Activated naive CD4-positive, alpha-beta T cell treated with anti-CD3 and anti-CD28 coated beads, Interleukin-2, amount 10 ng/mL, durations not matched to agents 5 hours and 36 hours (primary cell): ENCODE measurements at places on chromosomes 11 and 22. TPM values are rescaled to one million over a fixed set of nuclear protein-coding genes. Genes with fewer than 3 reads are reported as not detected.

The RELA gene
- 82.7 TPM for total RNA-seq

The OR2D2 gene
- not detected for total RNA-seq

The TYR gene
- not detected for total RNA-seq

The TEX54 gene
- not detected for total RNA-seq

The CCDC15 gene
- total RNA-seq = 8.6 TPM

The SLC3A2 gene
- 157 TPM for total RNA-seq

The PRMT3 gene
- 14.4 TPM for total RNA-seq
